ENCODE measurements at places on chromosomes 7 and 10.

DNA sequence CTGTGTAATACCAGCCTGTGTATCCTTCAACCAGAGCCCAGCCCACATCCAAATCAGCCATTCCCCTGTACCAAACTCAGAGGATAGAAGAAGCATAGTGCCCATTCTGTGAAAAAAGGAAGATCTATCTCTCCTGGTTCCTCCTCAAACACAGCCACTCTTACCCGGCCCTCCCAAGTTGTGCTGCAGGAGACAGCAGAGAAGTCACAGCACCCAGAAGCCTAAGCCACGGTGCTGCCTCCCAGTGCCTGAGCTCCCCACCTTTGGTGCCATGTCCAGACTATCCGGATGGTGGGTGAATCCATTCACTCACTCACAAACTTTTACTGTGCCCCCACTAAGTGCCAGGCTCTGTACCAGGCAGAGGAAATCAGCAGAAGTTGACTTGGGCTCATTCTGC lies 166.0 kb upstream of the ZMIZ1 start:
- no peak for DNase-seq

GRCh38 chr10:48948470-48949037 lies 8.9 kb upstream of the LRRC18 start:
- DNase-seq, result no peak

DNA sequence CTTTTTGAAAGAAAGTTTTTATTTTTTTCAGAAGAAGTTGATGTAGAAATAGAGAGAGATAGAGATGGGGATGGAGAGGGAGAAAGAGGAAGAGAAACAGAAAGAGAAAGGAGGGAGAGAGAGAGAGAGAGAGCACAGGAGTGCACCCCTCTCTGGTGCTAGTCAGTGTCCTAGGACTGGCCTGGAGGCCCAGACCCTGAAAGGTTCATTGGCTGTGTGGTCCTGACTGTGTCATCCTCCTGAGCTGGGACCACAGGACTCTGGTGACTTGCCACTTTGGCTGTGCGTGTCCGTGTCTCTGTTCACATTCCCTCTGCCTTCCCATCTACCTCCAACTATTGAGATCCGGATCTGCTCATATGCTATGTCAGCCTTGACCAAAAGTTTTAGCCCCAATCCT lies 62.1 kb upstream of the SHH start:
- DNase-seq, result no peak

DNA sequence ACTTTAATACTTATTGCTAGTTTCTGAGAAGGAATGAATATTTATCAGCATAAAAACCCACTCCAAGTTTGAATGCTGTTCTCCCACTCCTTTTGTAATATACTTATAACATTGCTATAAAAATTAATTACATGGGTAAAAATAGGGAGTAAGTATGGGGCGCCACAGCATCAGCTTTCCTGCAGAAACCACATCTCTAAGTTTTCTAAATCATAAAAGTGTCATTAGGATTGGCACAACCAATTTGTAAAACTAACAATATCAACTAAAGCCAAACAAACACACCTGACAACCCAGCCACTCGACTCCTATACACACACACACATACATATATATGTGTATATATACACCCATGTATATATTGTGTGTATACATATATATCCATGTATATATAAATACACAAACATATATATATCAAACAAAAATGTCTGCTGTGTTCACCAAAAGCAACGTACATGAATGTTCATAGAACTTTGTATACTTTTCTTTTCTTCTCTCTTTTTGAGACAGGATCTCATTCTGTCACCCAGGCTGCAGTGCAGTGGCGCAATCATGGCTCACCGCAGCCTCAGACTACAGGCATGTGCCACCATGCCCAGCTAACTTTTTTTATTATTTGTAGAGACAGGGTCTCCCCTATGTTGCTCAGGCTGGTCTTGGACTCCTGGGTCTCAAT lies 14.8 kb upstream of the LRRC17 start:
- no peak for DNase-seq

DNA sequence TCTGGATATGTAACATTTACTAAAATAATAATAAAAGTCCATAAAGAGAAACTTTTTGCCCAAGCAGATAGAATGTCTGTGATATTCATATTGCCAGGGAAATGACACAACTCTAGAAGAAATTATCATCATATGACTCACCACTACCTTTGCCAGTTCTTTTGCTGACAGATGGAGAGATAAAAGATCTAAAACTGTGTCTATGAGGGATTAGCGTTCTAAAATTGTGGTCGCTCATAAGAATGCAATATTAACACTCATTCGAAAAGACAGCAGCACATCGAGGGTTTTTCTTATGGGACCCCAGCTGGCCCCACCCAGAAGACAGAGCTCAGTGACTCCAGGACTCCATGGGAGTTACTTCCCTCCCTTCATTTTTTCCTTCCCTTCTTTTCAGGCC lies 16.6 kb upstream of the LANCL2 start:
- no peak for DNase-seq

GRCh38 chr7:30634634-30635201 lies 40.0 kb downstream of the GARS1 start:
- no peak for DNase-seq

- no peak for DNase-seq
These were observed 400.6 kb upstream of the IGFBP3 start for GRCh38 chr7:46321556-46322205.

DNA sequence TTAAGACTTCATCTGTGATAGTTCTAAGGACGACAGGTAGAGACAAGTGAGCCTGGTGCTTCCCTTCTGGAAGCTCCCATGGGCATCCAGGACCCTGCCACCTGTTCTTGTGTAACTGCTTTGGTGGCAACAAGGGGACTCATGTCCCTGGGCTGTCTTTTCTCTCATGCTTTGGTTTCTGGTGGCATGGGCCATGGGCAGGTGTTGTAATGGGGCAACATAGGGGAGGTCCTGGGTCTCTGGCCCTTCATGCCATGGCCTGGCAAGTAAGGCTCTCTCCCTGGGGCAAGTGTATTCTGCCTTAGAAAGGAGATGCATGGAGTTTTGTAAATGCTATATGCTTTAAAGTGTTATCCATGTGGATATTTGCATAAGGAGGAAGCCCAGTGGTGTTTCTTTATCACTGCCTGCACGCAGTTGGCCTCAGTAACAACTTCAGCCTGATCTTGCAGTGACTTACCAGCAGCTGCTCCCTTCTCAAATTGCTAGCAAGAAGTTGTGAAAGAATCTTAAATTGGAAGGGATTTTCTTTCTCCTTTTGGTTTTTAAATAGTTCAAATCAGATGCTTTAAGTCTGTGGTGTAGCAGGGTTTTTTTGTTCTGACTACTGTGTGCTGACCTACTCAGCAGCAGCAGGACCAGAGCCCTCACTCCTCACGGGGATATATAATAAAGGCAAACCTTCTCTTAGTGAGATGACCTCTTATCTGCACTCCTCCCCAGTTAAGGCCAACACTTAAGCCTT lies 39.9 kb downstream of the OGDH start:
- DNase-seq, result no peak

DNA sequence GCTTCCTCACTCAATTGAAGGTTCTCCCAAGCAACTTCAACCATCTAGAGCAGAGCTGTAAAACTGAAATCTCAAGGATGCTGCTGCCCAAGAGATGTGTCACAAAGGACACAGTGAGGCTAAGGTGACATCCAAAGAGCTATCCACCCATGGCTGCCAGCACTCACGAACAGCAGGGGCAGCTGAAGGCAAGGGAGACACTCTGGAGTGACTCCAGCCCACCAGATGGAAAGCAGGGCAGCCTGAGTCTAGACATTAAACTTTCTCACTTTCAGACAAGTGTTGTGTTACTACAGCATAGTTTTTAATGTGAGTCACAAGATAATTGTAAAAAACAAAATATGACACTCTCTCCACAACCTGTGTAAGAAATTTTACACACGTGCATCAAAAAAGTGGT lies 113.5 kb downstream of the LARP4B start:
- no peak for DNase-seq

- DNase-seq, result no peak
These were observed 3.5 kb upstream of the AEBP1 start for GRCh38 chr7:44100458-44101302.

GRCh38 chr10:100987685-100988049 lies 324 bp downstream of the TWNK start:
- no peak for DNase-seq

DNA sequence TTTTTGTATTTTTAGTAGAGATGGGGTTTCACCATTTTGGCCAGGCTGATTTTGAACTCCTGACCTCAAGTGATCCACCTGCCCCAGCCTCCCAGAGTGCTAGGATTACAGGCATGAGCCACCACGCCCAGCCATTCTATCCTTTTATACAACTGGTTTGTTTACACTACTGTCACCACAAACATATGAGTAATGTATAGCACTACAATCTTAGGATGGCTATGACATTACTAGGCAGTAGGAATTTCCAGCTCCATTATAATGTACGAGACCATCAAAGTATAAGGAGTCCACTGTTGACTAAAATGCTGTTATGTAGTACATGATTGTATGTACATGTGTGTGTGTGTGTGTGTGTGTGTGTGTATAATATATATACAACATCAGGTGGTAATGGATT lies 1126.1 kb upstream of the LRRN3 start:
- DNase-seq, result no peak

- no peak for DNase-seq
These were observed 192.5 kb upstream of the NPVF start for GRCh38 chr7:25420771-25421170.

GRCh38 chr10:48601789-48602188 lies 3.1 kb downstream of the ARHGAP22 start:
- DNase-seq, result no peak

DNA sequence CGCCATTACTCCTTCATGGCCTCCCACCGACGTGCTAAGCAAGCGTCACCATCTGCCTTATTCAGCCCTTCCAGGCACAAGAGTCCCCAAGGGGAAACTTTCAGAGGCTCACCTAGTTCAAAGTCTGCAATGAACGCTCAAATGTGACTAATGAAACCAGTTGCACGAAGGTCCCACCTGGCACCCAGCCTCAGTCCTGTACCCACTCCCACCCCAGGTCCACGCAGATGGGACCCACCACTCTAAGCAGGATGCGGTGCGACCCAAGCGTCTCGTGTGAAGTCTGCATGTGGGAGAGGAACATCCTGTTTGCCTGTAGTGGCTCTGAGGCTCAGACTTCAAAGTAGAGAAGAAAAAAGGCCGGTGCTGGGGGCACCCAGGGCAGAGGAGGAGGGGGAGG lies 40.3 kb downstream of the RGS10 start:
- DNase-seq, result no peak

GRCh38 chr10:6385665-6386064 lies 182.9 kb downstream of the PFKFB3 start:
- DNase-seq, result no peak

- DNase-seq, result no peak
These were observed 72.2 kb downstream of the VTI1A start for GRCh38 chr10:112519133-112519761.

DNA sequence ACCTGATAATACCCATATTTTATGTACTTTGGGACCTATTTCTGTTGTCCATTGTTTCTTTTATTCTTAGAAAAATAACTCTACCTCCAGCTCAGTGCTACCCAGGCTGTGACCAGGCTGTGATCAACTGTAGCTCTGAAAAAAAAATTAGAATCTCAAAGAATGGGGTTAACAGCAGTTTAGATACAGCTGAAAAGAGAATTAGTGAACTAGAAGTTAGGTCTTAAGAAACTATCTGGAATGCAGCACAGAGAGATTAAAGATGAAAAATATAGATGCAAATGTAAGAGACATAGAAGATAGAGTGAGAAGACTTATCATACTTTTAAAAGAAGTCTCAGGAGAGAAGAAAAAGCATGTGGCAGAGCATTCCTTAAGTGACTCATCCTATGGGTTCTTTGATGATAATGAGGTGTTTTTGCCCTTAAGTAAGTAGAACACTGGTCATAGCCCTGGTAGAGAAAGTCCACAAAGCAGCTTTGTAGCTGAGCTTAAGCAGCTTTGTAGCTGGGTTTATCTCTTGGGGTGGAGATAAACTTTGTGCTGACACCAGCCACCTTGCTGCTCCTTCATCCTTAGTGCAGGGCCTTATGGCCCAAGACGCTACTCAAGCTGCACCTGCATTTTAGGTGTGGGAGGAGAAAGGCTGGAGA lies 27.3 kb upstream of the SFRP5 start:
- DNase-seq, result no peak

GRCh38 chr7:154375956-154376355 lies 323.8 kb downstream of the DPP6 start:
- no peak for DNase-seq

- no peak for DNase-seq
These were observed 40.7 kb downstream of the BTRC start for GRCh38 chr10:101394524-101395133.

DNA sequence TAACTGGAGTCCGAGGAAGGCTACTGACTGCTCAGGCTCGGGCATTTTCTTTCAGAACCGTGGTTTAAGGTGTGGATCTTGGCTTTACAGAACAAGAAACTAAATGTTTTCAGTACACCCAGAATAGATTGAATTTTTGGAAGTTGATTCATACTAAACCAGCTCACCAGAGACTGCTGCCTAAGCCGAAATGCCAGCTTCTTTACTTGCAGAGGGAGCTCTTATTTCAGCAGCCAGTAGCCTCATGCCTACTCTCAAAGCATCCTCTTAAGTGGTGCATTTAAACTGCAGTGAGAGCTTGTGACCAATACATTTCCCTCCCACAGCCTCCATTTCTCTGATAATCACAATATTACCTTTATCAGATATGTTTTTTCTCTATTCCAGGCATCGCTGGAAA lies 615.1 kb downstream of the SUGCT start:
- no peak for DNase-seq

DNA sequence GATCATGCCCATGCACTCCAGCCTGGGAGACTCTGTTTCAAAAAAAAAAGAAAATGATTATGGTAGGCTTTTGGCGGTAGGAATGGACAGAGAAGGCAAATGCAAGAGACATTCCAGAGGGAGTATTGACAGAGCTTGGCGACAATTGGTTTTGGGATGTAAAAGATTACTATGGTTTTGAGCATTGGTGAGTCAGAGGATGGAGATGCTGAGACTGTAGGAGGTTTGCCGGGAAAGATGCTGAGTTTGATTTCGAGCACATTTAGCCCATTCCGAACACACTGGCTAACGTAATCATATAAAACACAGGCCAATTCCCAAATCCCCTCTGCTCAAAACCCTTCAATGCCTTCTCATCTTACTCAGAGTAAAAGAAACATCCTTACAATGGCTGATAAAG lies 161.6 kb upstream of the MKLN1 start:
- no peak for DNase-seq

GRCh38 chr10:83959328-83959727 lies 180.0 kb upstream of the GHITM start:
- DNase-seq, result no peak

- no peak for DNase-seq
These were observed 50.0 kb downstream of the AMZ1 start for GRCh38 chr7:2737771-2738540.

GRCh38 chr10:103512591-103513379 lies 19.3 kb downstream of the NEURL1 start:
- no peak for DNase-seq

- DNase-seq, result no peak
These were observed 28.6 kb upstream of the BMPER start for GRCh38 chr7:33876596-33877274.

DNA sequence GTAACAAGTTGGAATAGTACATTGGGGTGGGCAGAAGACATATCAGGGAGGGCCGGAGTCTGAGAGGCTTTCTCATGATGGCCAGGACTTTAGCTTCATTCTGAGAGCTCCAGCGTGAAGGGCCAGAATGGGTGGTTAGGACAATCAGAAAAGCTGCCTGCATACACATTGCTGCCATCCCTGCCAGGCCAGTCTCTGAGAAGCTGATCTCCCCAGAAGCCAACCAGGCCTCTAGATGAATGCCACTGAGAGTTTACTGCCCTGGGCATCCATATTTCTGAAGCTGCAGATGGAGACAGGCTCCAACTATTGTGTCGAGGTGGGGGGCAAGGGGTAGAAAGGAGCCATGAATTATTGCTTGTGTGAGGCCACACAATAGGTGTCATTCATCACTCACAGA lies 32.0 kb upstream of the ARHGAP22 start:
- no peak for DNase-seq
